ENCODE measurements at places on chromosomes 13 and 19.

DNA sequence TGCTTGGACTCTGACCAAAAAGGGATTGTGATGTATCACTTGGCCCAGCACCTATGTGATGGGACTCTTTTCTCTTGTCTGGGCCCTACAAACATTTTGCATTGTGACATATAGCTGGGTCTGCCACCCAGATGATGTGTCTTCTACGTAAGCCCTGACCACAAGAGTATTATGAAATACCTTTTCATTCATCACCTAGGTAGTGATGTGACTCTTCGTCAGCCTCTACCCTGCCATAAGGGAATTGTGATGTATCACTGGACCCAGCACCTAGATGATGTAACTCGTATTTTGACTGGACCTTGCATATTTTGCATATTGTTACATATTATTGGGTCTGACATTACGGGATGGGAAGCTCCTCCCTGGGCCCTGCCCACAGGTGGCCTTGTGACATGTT, 29.7 kb upstream of the ZNF681 start:
- no peak for DNase-seq

DNA sequence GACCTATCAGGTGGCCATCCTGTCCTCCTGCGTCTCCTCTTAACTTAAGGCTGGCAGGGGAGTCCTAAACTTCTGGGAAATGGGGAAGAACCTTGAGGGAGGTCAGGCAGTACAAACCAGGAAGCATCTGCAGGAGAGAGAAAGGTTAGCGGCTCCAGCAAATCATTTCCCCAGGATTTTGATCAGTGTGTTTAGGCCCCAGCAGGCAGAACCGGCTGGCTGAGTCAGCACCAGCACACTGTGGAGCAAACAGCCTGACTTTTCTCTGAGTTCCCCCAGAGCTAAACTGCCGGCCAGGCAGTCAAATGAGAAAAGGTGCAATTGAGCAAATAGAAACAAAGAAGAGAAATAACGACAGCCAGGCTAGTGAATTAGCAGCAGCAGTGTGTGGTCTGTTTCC, 46.7 kb upstream of the MEDAG start:
- no peak for DNase-seq

DNA sequence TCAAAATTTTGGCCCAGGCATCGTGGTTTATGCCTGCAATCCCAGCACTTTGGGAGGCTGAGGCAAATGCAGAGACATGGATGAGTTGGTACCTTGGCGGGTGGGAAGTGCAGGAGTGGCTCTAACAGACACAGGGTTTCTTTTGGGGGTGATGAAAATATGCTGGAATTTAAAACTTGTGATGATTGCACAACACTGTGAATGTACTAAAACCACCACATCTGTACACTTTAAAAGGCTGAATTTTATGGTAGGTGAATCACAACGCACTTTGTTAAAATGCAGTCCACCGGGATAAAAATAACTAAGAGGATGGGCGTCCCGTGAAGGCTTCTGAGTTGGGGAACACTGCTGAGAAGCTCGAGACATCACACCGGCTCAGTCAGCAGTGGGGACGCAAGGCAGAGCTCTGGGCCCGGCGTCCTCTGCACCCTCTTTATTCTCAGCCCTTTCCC, 47.1 kb downstream of the MLLT1 start:
- DNase-seq = no peak

- DNase-seq = no peak
Measured at GRCh38 chr13:40986101-40986856, 32.8 kb downstream of the ELF1 start.

DNA sequence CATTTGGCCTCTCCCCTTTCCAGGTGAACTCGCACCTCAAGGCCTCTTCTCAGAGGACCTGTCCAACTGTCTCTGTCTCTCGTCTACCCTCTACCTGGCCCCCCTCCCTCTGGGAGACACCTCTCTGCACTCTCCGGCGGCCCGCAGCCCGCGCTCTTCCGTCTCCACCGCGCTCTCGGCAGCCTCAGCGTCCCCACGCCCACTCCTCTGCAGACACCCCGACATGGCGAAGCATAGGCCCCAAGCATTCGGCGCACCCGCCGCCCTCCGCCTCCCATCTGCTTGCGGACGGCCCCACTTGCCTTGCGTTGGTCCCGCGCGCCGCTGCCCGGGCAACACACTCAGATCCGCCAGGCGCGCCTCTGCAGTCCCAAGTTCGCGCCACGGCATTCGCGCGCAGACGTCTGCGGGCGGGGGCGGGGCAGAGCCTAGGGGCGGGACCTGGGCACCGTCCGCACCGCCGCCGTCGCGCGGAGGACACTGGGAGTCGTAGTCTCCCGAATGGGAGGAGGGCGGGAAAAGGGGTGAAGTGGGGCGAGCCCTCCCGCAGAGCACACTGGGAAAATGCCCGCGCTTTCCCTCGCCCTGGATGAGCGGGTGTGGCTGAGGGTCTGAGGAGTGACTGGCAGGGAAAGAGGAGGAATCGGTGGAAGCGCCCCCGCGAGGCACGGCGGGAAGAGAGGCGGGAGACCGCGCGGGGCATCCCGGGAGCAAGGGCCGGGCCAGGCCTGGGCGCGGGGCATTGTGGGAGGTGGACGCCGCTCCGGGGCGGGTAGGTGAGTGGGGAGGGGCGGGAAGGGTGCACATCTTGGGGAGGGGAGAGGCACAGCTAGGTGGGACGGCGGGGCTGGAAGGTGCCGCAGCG, at the start of the genes LIG1 and ZSWIM9:
LIG1 (minus strand) TSS at position 406 of the 865 bp plus-strand sequence. CDS start 4,778 bp downstream, outside the sequence.
ZSWIM9 (plus strand) TSS at position 742 of the 865 bp plus-strand sequence. CDS start 1,123 bp downstream, outside the sequence.
- peak; percentile 92 for DNase-seq

- no peak for DNase-seq
Measured at GRCh38 chr13:73082471-73082870, 23.7 kb downstream of the KLF5 start.

GRCh38 chr19:801030-801860, 4.0 kb downstream of the PTBP1 start:
- DNase-seq = peak; percentile 39

DNA sequence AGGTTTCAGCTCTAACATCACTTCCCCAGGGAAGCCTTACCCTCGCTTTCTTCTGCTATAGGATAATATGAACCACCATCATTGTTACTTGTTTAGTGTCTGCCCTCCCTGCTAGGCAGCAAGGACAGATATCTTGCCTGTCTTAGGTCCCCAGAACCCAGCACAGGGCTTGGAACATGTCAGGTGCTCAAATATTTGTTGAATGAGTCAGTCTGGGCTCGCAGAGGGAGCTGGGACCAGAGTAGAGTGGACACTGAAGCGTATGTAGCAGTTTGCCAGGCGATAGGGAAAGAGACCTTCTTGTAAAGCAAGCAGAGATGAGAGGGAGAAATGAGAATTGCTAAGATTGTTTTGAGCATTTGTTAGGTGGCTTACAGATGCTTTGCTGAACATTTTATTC, 11.7 kb downstream of the BCKDHA start:
- DNase-seq = no peak

GRCh38 chr13:91216928-91217700, 130.4 kb upstream of the MIR17HG start:
- DNase-seq = no peak

DNA sequence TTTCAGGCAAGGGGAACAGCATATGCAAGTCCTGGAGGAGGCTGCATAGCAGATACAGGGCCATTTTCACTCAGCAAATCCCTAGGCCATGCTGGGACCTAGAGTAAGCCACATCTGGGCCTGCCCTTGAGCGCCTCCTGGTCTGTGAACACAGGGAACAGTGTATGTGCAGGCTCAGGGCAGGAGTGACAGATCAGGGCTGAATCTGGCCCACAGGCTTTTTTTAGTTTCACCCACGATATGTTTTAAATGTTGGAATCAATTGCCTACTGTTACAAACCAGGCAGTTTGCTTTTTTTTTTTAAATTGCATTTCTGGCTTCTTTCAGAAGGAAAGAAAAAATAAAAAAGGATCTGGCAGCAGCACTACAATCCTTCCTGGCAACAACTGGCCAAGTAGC, 1.5 kb upstream of the TMEM145 start:
- DNase-seq = no peak

DNA sequence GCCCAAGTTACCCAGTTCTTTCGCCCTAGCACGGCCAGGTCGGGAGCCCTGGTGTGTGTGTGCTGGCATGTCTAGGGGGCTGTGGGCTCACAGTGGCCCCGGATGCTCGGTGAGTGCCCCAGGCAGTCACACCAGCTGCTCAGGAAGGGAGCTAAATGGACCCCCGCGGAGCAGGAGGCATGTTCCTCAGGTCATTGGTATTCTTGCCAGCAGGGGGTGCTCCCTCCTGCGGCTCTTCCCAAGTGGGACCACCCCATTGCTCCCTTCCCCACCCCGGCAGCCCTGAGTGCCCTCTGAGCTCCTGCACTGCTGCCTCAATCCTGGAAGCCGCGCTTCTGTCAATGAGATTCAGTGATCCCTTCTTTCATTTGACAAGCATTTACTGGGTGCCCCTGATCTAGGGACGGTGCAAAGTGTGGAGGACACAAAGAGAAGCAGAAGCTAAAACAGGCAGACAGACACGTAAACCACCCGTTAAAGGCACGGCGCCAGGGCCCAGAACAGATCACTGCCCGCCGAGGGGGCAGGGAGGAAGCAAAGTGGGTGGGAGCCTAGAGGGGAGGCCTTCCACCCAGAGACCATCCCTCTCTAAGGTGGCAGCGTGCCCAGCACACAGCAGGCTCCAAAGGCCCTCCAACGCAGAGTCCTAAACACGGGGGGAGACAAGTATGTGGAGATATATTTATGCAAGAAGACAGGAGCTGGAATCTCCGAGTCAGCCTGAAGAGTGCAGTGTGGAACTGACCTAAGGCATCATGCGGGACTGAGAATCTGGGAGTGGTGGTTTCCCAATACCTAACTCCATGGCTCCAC, 5.2 kb upstream of the ADPRHL1 start:
- DNase-seq = no peak

DNA sequence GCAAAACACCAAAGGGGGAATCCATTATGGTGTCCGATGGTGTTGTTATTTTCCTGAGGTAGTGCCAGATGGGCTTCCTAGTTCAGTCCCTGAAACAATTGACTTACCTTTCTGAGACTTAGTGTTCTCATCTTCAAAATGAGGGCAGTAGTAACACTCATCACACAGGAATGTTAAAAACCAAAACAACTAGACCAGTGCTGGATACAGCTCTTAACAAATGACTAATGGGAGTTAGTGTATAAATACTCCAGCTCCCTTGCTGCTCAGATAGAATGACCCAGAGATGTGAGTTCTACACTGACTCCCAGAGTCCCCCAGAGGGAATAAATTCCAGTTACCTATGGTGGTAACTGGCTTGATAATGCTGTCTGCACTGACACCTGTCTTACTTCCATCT, 49.9 kb downstream of the MBD3L2B start:
- DNase-seq = no peak

- no peak for DNase-seq
Measured at GRCh38 chr19:32977280-32977679, 5.2 kb downstream of the FAAP24 start.

DNA sequence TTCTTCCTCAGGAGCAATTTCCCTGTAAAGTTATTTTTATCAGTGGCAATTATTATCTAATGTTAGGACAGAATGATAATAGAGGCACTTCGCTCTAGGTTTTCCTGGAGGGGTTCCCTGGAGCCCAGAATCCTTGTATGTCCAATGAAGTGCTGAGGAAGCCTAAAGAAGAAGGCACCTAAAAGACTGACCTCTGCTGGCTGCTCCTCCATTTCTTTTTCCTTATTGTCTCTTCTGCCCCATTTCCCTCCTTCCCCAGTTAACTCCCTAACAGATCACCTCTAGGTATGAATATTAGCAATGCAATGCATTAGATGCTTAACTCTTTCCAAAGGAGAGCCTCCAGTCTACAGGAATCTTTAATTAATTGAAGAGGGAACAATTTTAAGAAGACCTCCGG, 985.4 kb downstream of the DIAPH3 start:
- no peak for DNase-seq

- DNase-seq = no peak
Measured at GRCh38 chr19:28966737-28967399, 246.1 kb downstream of the UQCRFS1 start.

GRCh38 chr19:38079926-38080380, 144.1 kb downstream of the DPF1 start:
- no peak for DNase-seq

DNA sequence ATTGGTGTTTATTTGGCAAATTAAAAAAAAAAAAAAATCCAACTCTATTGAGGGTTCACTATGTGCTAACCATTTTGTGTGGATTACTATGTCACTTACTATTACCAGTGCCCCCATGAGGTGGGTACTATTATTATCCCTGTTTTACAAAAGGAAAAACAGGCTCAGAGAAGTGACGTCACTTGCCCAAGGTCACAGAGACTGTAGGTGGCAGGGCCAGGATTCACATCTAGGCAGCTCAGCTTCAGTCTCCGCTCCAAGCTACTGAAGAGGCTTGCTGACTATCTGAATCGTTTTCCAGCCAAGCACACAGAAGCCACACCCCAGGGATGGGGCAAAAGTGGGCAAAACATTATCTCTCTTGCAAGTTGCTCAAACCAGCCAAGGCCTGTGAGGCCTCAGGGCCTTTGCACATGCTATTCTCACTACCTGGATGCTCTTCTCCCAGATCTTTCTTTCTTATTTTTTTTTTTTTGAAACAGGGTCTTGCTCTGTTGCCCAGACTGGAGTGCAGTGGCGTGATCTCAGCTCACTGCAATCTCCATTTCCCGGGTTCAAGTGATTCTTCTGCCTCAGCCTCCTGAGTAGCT, 4.8 kb upstream of the ANGPTL8 start:
- DNase-seq = no peak

DNA sequence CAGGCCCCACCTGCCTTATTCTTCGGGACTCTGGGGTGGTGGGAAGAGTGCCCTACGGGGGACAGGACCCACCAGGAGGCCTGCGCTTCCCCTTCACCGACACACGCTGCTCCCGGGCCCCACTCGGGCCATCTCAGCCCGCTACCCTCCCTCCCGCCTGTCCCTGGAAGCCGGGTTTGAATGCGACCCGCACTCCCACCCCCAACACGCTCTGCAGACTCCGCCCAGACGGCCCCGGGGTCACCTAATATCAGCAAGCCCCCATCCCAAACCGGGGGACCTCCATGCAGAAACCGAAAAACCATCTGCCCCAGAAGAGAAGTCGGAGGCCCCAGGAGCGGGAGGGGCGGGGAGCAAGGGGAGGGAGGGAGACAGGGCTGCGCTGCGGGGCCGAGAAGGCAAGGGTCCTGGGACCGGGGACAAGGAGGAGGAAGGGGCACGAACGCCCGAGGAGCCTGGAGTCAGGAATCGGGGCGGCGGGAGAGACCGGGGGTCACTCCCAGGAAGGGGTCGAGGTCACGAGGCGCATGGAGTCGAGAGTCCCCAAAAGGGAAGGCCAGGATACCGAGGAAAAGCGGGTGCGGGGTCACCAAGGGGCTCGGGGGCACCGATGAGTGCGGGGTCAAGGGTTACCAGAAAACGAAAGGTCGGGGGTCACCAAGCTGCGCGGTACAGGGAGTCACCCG, 766 bp downstream of the SBNO2 start:
- peak; percentile 24 for DNase-seq

DNA sequence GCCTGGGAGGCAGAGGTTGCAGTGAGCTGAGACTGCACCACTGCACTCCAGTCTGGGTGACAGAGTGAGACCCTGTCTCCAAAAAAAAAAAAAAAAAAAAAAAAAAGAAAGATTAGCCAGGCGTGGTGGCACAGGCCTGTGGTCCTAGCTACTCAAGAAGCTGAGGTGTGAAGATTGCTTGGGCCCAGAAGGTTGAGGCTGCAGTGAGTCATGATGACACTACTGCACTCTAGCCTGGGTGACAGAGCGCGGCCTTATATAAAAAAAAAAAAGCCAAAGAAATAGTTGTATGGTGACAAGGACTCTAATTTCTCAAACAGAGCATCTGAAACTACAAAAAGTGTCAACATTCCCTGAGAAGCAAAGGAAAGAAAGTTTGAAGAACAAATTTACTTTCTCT, 3.4 kb downstream of the PBX4 start:
- DNase-seq = peak; percentile 44

All from stimulated activated CD4-positive, alpha-beta T cell treated with anti-CD3 and anti-CD28 coated beads, Interleukin-2, amount 100 ng/mL, for 24 hours (primary cell).